CD4-positive, alpha-beta T cell treated with Interferon alpha-2 for 1 hour (primary cell): ENCODE measurements at places on chromosomes 6 and 20.

GRCh38 chr6:32970413-32971241 lies 2.2 kb downstream of the BRD2 start:
- peak; percentile 81 for DNase-seq

DNA sequence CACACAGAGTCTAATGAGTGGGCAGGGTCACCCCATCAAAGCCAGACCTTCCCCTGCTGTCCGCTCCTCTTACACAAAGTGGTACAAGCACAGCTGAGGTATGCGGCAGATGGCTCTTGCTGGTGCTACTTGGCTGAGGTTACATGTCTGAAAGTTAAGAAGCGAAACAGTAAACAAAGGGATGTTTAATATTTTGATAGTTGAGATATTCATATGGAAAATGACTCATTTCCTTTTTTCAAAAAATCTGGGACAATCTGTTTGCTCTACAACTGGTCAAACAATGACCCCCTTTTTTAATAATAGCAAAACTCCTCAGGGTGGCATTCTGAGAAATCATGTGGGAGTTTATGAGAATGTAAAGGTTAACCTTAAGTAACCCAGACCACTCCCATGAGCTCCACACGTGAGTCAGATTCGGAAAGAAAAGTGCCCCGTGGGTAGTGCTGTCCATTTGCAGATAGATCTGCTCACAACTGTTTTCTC lies 245.3 kb downstream of the TBXT start:
- no peak for DNase-seq

- no peak for DNase-seq
Observed at GRCh38 chr20:45828589-45828988, 1.5 kb upstream of the TNNC2 start.

DNA sequence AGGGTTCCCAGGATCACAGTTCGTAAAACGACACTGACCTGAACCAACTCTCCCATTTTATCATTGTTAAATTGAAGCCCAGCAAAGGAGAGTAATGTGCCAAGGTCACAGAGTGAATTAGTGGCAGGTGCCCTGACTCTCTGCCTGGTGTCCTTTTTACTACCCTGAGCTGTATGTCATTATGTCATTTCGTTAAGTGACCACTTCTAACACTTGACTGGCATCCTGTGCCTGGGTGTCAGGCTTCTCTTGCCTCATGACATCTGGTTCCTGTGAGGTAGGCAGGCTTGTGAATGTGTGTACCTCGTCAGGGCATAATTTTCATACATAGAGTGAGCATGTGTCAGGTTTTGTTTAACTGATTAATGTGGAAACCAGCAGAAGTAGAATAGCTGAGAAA lies 48.6 kb downstream of the RALY start:
- no peak for DNase-seq

DNA sequence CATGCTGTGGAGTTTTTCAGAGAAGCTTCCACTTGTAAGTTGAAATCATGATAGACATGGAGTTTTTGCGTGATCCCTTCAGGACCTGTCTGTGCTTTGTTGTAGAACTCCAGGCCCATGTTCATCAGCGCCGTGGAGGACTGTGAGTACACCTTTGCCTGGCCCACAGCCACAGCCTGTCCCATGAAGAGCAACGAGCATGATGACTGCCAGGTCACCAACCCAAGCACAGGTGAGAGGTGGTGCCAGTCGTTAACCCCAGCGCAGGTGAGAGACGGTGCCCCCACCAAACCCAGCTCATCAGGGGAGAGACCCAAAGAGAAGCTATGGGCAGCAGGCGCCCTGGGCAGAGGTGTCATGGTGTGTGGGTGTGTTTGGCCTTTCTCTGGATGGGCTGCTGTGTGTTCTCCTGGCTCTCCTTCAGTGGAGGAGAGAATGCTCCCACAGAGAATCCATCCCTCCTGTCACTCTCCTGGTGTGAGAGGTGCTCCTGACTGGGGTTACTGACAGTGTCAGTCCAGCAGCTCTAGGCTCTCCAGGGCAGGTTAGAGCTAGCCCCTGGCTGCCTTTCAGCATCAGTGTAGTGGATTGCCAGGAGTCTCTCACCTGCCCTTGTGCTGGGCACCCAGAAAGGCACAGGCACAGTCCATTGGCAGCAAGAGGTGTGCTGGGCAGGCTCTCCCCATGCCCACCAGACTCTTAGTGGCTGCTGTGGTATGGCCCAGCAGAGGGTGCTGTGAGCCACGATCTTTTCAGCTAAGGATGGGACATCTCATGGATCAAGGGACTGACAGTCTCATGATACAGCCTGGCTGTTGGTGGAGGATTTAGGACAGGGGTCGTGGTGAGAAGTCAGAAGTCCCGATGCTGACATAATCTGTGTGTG lies 49.6 kb upstream of the SLC22A1 start:
- DNase-seq, result no peak

DNA sequence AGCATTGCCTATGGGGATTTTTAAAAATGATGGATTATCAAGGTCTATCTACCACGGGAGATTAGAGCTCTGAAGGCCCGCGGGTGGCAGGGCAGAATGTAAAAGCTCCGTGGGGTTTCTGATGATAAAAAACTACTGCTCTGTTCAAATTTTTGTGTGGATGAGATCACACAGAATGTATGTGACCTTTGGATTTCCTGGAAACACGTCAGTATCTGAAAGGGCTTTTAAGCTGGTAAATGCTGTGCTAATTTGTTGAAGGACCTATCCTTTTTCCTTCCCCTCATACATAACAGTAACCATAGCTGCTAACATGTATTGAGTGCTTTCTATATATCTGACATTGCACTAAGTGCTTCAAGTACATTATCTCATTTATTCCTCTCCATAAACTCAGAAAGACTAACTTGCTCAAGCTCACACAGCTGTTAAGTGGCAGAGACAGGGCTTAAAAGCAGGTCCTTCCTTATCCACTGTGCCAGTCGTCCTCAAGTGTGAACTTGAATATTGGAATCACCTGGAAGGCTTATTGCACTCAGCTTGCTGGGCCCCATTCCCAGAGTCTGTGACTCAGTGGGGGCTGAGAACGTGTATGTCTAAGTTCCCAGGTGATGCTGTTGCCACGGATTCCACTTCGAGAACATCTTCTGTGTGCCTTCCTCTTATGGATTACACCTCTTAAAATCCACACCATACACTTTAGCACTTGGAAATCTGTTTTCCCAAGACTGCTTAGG lies 1.9 kb upstream of the TMEM242 start:
- no peak for DNase-seq

GRCh38 chr6:6515691-6516607 lies 72.6 kb upstream of the LY86 start:
- DNase-seq, result peak; percentile 10

- no peak for DNase-seq
Observed at GRCh38 chr6:103734016-103734415, 1125.7 kb downstream of the HACE1 start.

DNA sequence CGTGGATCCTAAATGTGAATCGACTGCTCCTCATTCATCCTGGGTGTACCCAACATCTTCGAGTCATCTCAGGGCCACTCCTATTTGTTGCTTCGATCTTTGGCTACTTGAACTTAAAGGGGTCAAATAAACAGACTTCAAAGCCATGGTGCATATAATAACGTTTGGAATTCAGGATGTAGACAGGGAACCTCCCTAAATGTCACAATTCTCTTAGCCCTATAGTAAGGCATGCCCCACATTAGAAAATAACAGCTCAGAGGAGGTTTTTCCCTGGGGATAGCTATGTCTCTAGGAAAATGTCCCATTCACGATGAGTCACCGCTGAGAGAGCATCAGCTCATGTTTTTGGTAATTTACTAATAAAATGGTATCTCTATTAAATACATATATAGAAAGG lies 54.8 kb upstream of the BMP6 start:
- DNase-seq, result no peak

GRCh38 chr6:45803071-45803470 lies 212.6 kb downstream of the CLIC5 start:
- no peak for DNase-seq

- no peak for DNase-seq
Observed at GRCh38 chr6:10894958-10895357, 8.1 kb downstream of the SYCP2L start.

DNA sequence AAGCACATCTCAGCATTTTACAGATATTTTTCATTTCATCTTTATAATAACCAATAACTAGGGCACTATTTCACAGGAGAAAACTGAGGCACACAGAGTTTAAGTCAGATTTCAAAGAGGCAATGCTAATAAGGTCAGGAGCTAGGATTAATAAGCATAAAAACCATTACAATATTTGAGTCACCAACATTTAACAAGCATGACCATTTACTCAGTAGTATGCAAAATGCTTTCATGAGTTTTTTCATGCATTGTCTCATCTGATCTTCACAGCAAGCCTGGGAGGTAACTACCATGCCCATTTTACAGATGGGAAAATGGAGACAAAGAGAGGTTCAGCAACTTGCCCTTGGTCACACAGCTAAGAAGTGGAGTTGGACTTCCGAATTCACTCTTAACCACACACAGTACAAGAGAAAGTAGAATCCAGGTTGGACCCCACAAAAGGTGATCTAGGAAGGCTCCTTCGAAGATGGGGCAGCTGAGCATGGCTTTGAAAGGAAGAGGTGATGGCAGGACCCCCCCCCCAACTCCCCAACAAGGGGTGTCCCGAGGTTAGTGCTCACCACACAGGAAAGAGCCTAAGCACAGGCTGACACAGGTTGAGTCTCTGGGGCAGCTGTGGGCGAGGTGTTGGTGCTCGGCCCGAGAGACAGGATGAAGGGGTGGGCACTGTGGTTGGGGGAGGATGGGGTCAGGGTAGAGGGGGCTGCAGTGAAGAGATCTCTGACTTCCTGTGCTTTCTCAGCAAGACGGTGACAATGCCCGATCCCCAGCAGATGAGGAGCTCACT lies 108.8 kb downstream of the PREX1 start:
- DNase-seq, result peak; percentile 45

GRCh38 chr6:82712826-82713225 lies 349.2 kb downstream of the TPBG start:
- no peak for DNase-seq

- DNase-seq, result no peak
Observed at GRCh38 chr6:43671801-43672690, 15.5 kb downstream of the MRPS18A start.

GRCh38 chr20:25177890-25178321 lies 17.6 kb upstream of the ENTPD6 start:
- DNase-seq, result no peak

GRCh38 chr6:67594366-67594765 lies 1040.7 kb upstream of the ADGRB3 start:
- no peak for DNase-seq

DNA sequence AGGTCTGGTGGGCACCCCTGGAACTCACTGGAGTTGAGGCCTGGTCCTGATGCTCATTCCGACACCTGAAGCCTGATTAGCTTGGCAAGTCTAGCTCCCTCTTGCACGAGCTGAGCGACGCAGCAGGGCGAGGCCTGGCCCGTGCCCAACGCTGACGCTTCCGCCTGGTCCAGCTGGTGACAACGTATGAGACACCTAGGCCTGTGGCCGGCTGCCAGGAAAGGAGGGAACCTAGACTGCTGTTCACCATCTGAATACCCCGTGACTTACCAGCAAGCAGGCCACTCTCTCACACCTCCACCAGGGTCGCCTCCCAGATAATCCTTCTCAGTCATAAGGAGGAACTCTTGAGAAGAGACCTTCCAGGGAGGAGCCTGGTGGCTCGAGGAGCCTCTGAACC lies 24.5 kb downstream of the YTHDF1 start:
- DNase-seq, result no peak

GRCh38 chr6:16764188-16764950 lies 3.1 kb upstream of the ATXN1 start:
- DNase-seq, result peak; percentile 13
